GM12865 (cell line): ENCODE measurements at places on chromosomes 6 and 20.

DNA sequence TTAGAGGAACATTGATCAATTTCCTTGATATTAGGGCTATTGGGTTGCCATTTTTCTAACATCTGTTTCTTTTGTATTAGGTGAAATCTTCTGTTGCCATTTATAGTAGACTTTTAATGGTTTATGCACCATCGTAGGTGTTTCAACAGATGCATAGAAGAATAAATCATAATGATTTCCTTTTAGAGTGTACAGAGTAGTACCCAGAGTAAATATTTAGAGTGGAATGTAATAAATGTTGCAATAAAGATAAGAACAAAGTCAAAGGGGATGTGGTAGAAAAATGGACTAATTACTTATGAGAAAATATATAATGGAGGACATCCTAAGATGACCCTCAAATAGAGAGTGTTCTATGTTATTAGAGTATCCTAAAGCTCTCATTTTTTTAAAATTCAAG is 643.0 kb upstream of the CITED2 start:
- DNase-seq: no peak

DNA sequence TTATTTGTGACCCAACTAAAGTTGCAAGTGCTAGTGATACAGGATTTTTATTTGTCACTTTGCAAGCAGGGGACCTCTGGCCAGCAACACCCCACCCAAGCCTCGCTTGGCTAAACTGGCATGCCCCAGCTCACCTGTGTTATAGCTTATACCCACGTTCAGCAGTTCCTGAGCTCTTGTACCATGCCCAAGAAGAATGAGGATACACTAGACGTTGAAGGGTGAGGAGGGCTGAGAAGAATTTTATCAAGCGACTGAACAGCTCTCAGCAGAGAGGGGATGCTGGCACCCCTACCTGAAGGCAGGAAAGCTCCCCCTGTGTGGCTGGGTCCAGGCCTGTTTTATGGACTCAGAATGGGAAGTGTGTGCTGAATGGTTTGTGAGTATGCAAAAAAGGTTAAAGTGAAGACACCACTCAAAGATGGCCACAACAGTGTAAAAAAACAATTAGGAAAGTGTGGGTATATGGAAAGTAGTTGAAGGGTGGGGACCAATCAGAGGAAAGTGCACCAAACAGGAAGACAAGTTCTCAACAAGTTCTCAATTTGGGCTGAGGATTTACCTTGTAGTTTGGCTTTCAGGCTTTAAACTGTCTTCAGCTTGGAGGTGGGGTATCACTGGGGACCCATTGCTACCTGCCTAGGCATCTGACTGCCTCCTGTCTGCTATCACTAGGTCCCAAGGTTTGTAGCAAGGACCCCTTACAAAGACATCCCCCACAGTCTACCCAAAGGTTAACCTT is 15.0 kb downstream of the BTN2A1 start:
- peak; percentile 46 for DNase-seq

- DNase-seq: no peak
Observed at GRCh38 chr20:62485062-62485700, 9.4 kb upstream of the GATA5 start.

GRCh38 chr6:150535818-150536220 is 63.9 kb upstream of the PLEKHG1 start:
- DNase-seq: no peak

DNA sequence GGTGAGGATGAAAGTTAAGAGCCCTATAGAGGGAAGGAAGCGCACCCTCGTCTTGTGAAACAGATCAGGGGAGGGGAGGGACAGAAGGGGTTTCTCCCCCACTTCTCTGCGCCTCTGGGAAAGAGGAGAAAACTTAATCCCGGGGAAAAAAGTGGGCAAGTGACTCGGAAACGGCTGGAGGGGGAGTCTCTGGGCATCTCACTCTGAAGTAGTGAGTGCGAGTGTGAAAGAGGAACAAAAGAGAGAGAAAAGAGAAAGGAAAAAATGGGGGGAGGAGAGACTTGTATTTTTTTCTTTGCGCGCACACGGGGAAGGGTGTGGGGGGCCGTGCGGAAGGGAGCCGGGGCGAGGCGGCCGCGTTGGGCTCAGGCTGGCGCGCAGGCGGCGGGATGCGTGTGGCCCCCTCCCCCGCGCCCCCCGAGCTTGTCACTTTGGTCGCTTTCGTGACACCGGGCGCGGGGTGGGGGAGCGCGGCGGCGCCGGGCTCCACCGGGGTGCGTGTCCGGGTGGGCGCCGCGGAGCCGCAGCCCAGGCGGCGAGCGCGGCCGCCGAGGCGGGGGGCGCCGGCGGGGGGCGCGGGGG is 454 bp downstream of the L3MBTL3 start:
- DNase-seq: peak; percentile 37

DNA sequence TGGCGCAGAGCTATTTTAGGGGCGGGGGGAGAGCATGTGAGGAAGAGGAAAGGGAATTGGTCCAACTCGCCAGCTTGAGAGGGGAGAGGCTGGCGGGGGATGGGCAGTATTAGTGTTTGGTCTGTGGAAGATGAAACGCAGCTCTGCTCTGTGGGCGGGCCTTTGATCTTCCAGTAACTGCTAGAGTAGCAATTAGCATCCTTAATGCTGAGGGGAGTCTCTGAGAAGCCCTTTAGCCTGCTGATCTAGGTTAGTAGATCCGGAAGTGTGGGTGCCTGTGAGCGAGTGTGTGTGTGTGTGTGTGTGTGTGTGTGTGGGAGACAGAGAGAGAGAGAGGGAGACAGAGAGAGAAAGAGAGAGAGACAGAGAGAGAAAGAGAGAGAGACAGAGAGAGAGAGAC is 117.2 kb upstream of the BACH2 start:
- DNase-seq: peak; percentile 41

DNA sequence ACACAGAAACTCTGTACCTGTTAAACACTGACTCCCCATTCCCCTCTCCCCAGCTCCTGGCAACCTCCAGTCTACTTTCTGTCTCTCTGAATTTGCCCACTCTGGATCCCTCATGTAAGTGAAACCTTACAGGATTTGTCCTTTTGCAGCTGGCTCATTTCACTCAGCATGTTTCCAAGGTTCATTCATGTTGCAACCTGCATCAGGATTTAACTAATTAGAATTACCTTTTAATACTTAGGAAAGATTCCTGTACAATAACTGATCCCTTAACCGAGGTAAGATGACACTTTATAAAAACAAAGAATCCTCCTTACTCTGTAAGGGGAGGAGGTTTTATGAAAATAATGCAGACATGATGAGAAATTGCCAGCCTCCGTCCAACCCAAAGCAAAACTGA is 113.1 kb upstream of the MTHFD1L start:
- DNase-seq: no peak

GRCh38 chr20:62694868-62695267 is 13.8 kb upstream of the NTSR1 start:
- DNase-seq: no peak

GRCh38 chr6:137989664-137990063 is 117.6 kb downstream of the PERP start:
- no peak for DNase-seq

DNA sequence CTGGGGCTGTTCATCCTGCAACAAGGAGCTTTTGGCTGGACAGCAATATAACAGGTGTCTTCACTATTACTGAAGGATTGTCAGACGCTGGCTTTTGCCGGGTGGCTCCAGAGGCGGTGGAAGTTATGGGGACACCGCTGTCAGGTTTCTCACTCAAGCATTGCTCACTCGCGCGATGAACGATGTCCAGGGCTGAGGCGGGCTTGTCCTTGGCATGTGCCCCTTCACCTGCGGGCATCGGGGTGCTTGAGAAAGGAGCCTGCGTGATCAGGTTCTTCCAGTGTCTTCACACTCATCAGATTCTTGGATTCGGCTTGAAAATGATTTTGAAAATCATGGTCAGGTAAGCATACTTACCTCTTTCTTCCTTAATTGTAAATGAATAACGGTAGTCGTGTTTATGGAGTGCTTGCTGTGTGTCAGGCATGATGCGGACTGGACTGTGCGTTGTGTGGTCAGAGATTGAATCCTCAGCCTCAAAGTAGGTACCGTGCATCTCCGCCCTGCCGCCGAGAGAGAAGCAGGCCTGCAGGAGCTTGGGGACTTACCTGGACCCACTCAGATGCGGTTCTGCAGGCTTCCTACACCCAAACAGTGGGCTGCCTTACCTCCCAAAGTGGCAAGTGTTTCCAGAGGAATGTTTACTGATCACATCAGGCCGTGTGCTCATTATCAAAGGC is 18.3 kb upstream of the PYGB start:
- DNase-seq: no peak
